T-cell (primary cell): ENCODE measurements at places on chromosomes 12 and 14. TPM values are rescaled to one million over a fixed set of nuclear protein-coding genes. Genes with fewer than 3 reads are reported as not detected.

The PYM1 gene
- total RNA-seq, result 35.4 TPM

The KIF5A gene
- total RNA-seq, result 1.4 TPM

The NGDN gene
- 56.7 TPM for total RNA-seq

The TSPAN19 gene
- not detected for total RNA-seq

The HOXC12 gene
- not detected for total RNA-seq

The GPR65 gene
- total RNA-seq, result 8.9 TPM

DNA sequence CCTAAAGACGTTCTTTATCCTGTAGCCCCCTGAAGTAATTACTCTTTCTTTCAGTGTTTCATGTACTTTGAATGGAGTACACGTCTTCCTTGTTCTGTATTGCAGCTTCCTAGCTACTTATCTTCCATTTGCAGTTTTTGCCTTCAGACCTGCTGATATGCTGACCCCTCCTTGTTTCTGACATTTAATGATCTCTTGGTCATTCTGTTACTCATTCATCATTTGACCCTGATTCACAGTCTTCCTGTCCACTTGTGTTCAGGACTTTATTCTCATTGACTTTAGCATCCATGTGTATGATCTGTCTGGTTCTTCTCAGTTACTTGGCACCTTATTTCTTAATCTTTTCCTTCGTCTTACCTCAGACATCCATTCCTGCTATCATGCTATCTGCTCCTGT, 22.2 kb downstream of the CPSF2 start:
- no peaks in the 10 kb centered on the region for H3K27me3 ChIP-seq
- H3K4me3 ChIP-seq, result no peak overlapping the region
- peaks cover 70% of the 10 kb centered on the region for H3K36me3 ChIP-seq
- H3K27ac ChIP-seq, result no peak overlapping the region
- H3K4me1 ChIP-seq, result no peaks in the 10 kb centered on the region

DNA sequence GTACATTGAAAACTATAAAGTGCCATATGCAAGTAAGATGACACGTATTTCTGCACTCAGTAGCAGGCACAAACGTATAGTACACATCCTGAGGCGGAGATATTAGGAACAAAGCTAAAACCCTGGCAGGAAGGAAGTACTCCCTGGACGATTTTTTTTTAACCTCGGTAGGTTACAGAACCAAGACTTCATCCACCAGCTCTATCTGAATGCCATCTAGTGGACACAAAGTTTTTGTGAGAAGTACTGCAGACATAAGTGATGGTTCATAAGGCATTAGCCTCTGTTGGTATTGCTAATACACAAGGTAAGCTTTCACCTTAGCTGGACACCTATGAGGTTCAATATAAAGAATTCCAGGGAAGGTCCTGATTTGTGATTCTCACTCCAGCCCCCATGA, 83.0 kb upstream of the CCDC196 start:
- H3K4me3 ChIP-seq, result no peak overlapping the region
- no peak for DNase-seq
- no peak overlapping the region for H3K27ac ChIP-seq
- H3K27me3 ChIP-seq, result no peaks in the 10 kb centered on the region
- H3K4me1 ChIP-seq, result no peaks in the 10 kb centered on the region

DNA sequence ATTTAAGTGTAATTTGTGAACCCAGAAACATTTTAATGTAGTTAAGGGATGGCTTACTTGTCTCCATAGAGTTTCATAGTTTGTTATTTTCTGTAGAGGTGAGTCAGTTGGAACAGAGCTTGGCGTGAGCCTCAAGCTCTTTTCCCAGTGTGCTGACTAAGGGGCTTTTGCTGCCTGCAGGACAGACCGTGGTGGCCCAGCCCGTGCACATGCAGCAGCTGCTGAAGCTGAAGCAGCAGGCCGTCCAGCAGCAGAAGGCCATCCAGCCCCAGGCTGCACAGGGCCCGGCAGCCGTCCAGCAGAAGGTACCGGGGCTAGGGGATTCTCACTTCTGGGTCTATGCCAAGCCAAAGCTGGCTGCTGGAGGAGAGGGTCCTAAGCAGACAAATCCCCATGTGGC, 76.9 kb downstream of the DDX51 start:
- H3K4me1 ChIP-seq, result peaks cover 18% of the 10 kb centered on the region
- H3K27me3 ChIP-seq, result no peaks in the 10 kb centered on the region
- H3K36me3 ChIP-seq, result peaks cover 19% of the 10 kb centered on the region

- H3K27me3 ChIP-seq, result no peaks in the 10 kb centered on the region
- H3K27ac ChIP-seq, result no peak overlapping the region
- no peaks in the 10 kb centered on the region for H3K4me1 ChIP-seq
- peaks cover 7% of the 10 kb centered on the region for H3K36me3 ChIP-seq
Observed at GRCh38 chr12:50157259-50157658, 9.9 kb downstream of the CERS5 start.

DNA sequence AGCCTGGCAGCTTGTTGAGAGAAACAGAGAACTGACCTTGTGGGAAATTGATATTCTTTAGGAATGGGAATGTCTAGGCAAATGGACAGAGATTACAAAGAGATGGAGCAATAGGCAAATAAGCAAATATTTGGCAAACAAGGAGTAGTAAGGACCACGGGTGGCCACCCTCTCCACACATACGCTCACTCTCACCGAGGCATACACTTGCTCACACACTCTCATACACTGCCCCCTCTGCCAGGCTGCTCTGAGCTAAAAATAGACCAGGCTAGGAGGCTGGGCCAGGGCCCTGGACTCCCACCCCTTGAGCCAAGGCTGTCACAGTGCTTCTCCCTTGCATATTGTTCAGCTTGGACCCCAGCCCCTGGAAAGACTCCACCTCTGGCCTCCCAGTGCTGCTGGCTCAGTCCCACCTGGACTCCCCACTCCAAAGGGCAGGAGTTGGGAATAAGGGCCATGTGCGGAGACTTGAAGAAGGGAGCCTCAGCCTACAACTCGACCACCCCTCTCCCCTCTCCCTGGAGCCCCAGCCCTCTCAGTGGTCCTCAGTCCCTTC, 1.1 kb downstream of the PPP1R1A start:
- H3K4me1 ChIP-seq, result peaks cover 10% of the 10 kb centered on the region
- DNase-seq, result no peak
- H3K27ac ChIP-seq, result no peak overlapping the region
- H3K36me3 ChIP-seq, result no peaks in the 10 kb centered on the region
- peaks cover 9% of the 10 kb centered on the region for H3K27me3 ChIP-seq

- H3K27me3 ChIP-seq, result no peaks in the 10 kb centered on the region
- no peaks in the 10 kb centered on the region for H3K36me3 ChIP-seq
- H3K27ac ChIP-seq, result no peak overlapping the region
- DNase-seq, result no peak
- H3K4me3 ChIP-seq, result no peak overlapping the region
- H3K4me1 ChIP-seq, result no peaks in the 10 kb centered on the region
Observed at GRCh38 chr12:114926341-114926740, 242.4 kb upstream of the TBX3 start.

DNA sequence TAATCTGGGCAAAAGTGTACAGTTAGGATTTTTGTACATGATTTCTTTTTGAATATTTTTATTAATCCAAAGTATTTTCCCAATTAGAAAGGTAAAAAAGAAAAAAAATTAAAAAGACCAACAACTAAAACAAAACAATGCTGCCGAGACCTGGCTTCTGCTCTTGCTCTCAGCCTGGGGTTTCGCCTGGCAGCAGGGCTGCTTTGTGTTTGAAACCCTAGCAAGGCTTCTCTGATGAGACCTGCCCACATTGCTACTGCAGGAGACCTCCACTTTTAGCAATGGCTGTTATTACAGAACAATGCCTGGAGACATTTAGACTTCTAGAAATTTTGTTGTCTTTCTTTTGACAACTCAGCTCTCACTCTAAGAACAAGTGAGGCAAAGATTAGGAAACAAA, 1153.0 kb upstream of the TMEM132C start:
- H3K4me3 ChIP-seq, result no peak overlapping the region
- H3K4me1 ChIP-seq, result no peaks in the 10 kb centered on the region
- no peaks in the 10 kb centered on the region for H3K27me3 ChIP-seq
- DNase-seq, result no peak
- no peak overlapping the region for H3K27ac ChIP-seq

- H3K27me3 ChIP-seq, result no peaks in the 10 kb centered on the region
- H3K4me1 ChIP-seq, result no peaks in the 10 kb centered on the region
- no peak for DNase-seq
Observed at GRCh38 chr12:79373896-79374499, 316.8 kb downstream of the PAWR start.

DNA sequence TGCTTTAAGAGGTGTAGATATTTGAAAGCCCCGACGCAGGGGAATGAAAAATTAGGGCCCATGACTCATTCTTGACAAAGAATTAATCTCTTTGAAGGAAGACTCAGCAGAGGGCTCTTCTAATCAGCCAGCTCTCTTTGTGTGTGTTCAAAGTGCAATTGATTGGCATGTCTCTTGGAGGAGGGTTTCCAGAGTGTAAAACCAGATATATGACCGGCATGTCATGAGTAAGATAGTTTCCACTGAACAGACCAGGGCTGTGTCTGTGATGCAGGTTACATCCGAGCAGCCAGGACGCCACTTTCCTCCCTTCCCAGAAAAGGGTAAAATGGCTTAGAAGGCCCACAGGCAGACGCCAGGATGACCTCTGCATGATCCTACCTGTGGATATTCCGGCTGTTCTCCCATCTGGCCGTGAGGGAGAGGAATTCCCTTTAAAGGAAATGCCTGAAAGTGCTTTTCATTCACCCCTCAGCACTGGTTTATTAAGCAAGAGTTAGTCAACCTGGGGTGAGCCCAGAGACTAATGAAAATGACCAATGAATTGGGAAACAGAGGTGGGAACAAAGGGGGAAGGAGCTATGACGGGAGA, 7.2 kb upstream of the KRT75 start:
- DNase-seq, result no peak
- H3K27ac ChIP-seq, result no peak overlapping the region
- no peak overlapping the region for H3K4me3 ChIP-seq
- H3K36me3 ChIP-seq, result no peaks in the 10 kb centered on the region
